Cardiac muscle cell (in vitro differentiated cells and primary cell): ENCODE measurements at places on chromosomes 13 and 19. TPM values are rescaled to one million over a fixed set of nuclear protein-coding genes. Genes with fewer than 3 reads are reported as not detected.

DNA sequence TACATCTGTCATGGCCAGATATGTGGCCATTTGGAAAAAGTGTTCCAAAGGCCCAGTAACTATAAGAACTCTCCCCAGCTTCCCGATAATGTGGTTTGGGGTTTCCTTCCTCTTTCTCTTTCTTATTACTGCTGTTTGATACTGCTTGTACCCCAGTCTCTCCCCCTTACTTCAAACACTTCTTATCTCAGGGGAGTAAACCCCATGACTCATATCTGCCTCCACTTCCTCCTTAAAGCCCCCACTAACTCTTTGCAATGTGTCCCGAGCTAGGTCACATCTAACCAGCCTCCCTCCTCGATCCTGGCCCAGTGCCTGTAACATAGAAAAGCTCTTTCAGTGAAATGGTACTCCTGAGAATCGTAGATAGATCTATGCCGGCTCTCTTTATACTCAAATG, 82.4 kb upstream of the STARD13 start:
- no peaks in the 10 kb centered on the region for H3K4me1 ChIP-seq
- DNase-seq, result no peak
- H3K27ac ChIP-seq, result no peak overlapping the region
- no peaks in the 10 kb centered on the region for H3K36me3 ChIP-seq

DNA sequence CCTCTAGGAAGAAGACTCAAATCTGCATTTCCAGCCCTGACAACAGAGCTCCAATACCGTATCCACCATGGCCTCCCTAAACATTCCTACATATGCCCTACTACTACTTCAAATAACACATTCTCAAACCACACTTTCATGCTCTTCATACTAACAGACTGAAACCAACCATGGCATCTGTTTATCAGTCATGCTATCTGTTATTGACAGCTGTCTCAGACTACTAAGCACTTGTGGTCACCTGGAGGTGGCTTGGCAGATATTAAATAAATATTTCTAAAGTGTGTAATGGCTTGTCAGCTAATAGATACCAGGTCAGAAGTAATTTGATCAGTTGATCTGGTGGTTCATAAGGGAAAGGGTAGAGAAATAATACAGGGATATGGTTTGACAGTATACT, 489.1 kb downstream of the DIAPH3 start:
- no peak overlapping the region for H3K4me3 ChIP-seq
- peaks cover 29% of the 10 kb centered on the region for H3K4me1 ChIP-seq
- H3K27ac ChIP-seq, result no peak overlapping the region
- no peaks in the 10 kb centered on the region for H3K36me3 ChIP-seq
- no peak for DNase-seq
- H3K27me3 ChIP-seq, result no peaks in the 10 kb centered on the region

- no peaks in the 10 kb centered on the region for H3K4me1 ChIP-seq
- H3K36me3 ChIP-seq, result no peaks in the 10 kb centered on the region
- no peaks in the 10 kb centered on the region for H3K27me3 ChIP-seq
- DNase-seq, result no peak
- H3K27ac ChIP-seq, result no peak overlapping the region
These were observed 13.2 kb downstream of the JAK3 start for GRCh38 chr19:17834350-17835181.

ACP7 gene
- total RNA-seq, result not detected in 2 replicates

C19orf33 gene
- 0.49 and 0.77 TPM in 2 replicates for total RNA-seq

ZNF575 gene
- total RNA-seq, result 1.8 TPM in 1 of 2 replicates, not detected in the other

ZNF222 gene
- total RNA-seq, result 5.1 and 11.6 TPM in 2 replicates
